Lung microvascular endothelial cell (primary cell): ENCODE measurements at places on chromosomes 7 and 10.

DNA sequence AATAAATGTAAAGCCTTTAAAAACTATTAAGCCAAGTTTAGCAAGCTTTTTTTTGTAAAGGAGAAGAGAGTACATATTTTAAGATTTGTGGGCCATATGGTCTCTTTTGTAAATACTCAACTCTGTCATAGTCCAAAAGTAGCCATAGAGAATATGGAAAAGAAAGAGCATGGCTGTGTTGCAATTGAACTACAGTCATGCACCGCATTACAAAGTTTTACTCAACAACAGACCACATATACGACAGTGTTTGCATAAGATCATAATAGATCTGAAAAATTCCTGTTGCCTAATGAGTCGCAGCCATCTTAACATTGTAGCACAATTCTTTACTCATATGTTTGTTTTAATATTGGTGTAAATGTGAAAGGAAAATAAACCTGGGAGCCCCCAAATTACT lies 440.8 kb downstream of the HTR7 start:
- DNase-seq: no peak

DNA sequence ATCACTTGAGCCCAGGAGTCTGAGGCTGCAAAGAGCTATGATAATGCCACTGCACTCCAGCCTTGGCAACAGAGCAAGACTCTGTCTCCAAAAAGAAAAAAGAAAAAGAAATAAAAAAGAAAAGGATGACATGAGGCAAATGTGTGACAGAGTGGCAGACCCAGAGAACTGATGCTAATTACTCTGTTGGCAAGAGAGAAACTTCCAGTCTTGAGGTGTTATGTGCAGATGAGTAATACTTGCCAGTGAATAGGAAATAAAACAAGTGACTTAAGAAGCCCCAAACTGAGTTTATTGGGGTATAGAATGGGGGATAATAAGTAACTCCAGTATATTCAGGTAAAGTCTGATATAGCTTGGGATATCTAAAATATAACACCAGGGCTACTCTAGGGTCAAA lies 9.5 kb upstream of the ANXA7 start:
- no peak for DNase-seq

- DNase-seq: no peak
Measured at GRCh38 chr10:49382226-49382625, 13.7 kb downstream of the DRGX start.

DNA sequence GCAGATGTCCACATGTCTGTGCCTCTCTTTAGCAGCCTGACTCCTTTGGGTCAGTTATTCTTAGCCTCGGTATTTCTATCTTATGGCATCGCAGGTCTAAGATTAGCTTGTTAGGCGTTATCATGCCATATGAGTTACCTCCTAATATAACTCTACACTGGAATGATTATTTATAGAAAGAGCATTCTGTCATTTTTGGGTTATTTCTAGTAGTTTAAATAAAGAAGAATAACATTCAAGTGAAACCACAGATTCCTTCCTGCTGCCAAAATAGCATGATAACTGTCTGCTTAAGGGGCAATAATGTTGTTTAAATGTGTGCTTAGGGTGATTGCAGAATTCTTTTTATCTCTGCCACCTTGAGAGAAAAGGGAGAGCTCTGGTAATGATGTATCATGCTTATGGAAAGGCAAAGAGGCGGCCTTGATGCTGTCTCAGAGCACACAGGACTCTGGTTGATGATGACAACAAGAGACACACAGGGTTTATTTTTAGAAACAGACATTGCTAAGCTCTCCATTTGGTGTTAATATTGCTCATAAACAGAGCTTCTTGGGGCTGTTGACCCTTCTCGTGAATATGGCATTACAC lies 10.4 kb downstream of the HDAC9 start:
- DNase-seq: no peak

DNA sequence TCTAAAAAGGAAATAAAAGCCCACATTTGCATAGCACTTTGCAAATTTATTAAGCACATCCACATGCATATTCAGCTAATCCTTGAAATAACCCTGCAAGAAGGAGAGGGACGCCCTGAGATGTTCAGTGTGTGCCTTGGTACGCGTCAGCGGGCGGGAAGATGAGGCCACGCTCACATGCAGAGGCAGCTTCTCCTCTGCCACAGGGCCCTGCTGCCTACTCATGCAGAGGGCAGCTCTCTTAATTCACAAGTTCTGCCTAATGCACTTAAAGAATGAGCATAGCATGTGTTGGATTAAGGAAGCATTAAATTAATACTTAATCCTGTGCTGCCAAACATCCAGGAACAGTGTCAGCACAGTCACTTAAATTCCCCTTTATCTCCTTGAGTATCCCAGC lies 132.3 kb downstream of the HECW1 start:
- DNase-seq: no peak

DNA sequence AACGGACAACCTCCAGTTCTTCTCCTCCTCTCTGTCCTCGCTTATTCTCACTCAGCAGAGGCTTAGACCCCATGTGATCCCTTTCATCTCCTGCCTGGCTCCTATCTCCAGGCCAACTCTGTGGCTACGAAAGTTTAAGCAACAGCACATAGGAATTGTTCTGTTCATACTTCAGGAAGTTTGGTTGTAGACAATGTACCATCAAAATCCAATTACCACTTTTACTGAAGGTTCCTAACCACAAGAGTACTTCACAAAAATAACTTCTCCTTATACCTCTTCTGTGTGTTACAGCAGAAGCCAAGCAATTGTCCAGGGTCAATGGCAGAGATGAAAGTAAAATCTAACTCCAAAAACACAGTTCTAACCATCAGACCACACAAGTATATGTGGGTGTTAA lies 80.0 kb downstream of the SLC25A13 start:
- DNase-seq: no peak

GRCh38 chr7:47693216-47693615 lies 111.3 kb upstream of the TNS3 start:
- no peak for DNase-seq

DNA sequence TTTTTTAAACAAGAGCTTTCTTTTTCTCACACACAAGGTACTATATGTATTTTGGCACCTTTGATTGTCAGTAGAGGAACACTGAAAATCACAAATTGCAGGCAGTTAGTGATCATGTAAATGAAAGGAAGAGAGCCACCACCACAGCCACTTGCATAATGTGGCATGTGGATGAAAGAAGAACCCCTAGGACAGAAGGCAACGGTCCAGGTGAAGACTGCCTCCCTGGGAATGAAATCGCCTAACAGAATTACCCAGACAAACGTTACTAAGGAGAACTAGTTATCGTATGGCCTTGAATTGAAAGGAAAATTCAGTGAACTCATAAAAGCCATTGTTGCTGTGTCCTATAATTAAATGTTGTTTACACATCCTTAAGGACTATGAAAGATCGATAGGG lies 41.2 kb upstream of the PTPRZ1 start:
- no peak for DNase-seq

DNA sequence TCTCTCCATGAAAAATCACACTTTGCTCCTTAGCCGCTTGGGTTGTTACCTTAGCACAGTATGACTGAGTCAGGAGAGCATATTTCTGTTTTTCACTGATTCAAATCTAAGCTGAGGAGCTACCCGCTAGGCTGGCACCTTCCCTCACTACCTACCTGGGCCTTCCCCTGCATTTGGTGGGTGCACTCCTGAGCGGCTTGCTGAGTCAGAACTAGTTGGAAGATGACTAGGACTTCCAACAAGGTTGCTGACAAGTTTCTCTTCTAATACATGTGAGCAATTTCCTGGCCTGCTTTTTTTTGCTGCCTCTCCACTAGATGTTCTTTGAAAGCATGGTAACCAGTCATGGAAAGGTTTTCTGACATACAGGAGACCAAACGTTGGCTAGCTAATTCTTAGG lies 43.8 kb upstream of the SEC61G start:
- DNase-seq: peak; percentile 28

DNA sequence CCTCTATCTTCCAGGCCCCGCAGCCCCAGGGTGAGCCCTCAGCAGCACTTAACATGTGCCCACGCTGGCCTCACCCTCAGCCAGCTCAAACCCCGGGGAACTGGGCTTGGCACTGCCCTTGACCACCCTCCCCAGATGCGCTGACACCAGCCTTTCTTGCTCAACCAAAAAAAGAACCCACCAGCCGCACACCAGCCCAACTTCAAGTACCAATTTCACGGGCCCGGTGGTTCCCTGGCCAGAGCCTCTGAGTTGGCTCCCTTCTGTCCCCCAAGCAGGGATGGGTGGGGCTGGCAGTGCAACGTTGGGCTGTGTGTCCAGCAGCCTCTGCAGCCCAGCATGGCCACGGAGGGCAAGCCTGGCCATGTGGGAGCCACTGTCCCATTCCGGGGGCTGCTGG lies 96.3 kb downstream of the COL13A1 start:
- DNase-seq: no peak

DNA sequence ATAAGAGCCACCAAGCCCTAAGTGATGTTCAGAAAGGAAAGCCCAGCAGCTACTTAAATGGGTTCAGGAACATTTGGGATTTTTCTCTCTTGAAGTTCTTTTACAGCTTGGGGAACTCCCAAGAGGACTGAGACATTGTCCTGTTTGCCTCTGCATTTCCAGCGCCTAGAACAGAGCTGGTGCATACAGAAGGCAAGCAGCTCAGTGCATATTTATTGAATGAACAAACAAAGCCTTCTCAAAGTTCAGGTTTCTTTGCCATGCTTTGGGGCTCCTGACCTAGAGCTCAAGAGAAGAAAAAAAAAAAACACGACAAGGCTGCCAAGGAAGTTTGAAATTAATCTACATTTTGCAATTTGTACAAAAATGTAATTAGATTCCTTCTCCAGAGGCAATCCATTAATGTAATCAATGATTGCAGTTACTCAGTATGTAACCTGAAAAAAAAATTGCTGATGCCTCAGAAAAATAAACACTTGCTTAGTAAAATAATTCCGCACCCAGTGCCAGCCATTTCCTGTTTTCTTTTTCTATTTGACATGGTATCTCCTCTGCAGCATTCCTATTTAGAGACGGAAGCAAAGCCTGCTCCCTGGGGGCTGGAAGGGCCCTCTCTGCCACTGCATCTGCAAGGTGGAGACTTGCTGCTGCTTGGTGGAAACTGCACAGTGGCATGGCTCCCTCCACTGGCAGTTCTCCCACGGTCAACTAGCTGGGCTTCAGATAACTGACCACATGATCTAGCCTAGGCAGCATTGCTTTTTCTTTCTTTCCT lies 157.3 kb downstream of the TMEM178B start:
- peak; percentile 4 for DNase-seq

DNA sequence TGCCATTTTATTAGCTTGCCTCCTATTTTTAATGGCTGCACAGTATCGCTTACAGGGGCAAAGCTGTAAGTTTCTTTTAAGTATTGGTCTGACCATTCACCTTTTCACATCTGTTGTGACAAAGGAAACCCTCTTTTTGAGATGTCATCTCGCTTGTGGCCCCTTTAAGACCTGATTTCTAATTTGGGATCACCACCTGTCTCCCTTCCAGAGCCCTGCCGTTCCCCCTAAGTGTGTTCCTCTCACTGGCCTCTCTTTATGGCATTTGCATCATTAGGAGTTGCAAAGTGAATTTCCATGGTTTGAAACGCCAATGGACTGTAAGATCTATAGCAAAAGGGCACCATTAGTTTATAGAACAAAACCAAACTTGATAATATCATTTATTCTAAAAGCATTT lies 1.4 kb downstream of the EPDR1 start:
- DNase-seq: no peak

GRCh38 chr10:570628-571163 lies 118.8 kb downstream of the DIP2C start:
- no peak for DNase-seq

GRCh38 chr7:134636008-134636449 lies 10.6 kb upstream of the BPGM start:
- DNase-seq: no peak

DNA sequence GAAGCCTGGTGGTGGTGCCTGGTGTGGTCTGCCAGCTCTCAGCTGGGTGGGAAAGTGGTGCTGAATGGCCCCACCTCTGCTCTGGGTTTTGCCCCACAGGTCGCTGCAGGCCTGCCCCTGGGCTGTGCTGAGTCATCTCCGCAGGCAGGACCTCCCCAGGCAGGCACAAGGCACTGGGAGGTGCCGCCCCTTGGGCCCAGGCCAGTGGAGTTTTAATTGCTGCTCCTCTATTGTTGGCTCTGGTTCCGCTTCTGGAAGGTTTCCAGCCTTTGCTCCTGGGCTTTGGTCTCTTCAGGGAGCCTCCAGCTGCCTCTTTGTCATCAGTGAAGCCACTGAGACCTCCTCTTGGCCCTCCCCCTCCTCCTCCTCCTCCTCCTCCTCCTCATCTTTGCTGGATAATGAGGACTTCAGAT lies 180.3 kb upstream of the GRB10 start:
- DNase-seq: peak; percentile 88

- DNase-seq: no peak
Measured at GRCh38 chr7:1022801-1023465, 21.4 kb upstream of the GPR146 start.

- DNase-seq: peak; percentile 31
Measured at GRCh38 chr7:139043823-139044812, 8.3 kb upstream of the ZC3HAV1L start.

GRCh38 chr7:91397096-91397495 lies 132.9 kb downstream of the FZD1 start:
- DNase-seq: no peak

GRCh38 chr7:2750004-2750407 lies 62.0 kb downstream of the AMZ1 start:
- DNase-seq: no peak

DNA sequence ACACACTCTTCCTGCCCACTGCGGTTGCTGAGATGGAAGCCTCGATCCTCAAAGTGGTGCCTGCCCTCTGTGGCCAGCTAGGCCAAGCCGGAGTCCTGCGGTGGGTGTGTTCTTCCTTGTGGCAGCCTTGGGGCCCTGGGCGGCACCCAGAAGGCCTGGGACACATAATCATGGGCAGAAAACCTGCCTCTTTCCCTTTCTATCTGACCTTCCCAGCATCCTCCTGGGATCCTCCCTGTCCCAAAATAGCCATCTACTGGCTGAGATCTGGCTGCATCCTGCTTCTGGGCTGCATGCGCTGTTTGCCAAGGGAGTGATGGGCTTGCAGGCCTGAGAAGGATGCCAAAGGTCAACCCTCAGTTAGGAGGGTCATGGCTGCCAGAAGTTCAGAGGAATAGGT lies 23.9 kb downstream of the COL13A1 start:
- no peak for DNase-seq

- no peak for DNase-seq
Measured at GRCh38 chr7:57414415-57414814, 35.6 kb upstream of the ZNF716 start.

DNA sequence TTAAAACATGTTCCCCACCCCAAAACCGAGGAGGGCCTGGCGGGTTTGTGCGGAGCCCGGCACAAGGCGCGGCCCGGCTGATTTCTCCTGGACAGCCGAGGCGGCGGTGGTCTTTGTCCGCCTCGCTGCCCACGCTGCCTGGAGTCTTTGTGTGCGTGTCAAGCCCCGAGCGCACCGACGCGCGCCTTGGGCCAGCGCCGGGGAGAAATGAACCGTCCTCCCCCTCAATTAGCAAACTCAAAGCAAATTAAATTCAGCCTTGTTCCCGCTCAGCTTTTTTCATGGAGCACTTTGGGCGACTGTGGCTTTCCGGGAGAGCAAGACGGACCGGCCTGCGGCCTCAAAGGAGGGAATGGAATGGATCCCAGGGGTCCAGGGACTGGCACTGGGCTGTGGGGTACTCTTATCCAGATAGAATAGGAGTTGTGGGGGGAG lies 4.1 kb downstream of the EMX2 start:
- no peak for DNase-seq

GRCh38 chr7:152583006-152583405 lies 92.9 kb downstream of the XRCC2 start:
- DNase-seq: no peak
